ENCODE measurements at places on chromosomes 5 and 9.

- DNase-seq: no peak
These were observed 57.1 kb upstream of the NMUR2 start for GRCh38 chr5:152462021-152462721.

DNA sequence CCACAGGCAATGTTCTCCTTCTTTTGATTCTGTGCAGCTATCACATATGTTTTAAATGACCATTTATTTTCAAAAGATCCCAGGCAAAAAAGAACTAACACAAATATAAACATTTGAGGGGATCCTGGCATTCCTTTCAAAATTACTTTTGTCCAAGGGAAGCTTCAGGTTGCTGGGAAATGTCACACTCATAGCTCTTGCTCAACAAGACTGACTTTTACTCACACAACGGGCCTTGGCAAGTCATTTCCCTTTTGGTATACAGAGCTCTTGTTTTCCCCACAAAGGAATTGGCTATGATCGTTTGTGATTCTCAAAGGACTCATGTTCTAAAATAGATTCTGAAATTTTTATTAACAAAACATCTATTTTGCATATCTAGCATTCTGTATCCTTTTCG, 4.5 kb upstream of the PALM2AKAP2 start:
- no peak for DNase-seq

- DNase-seq: no peak
These were observed 241.0 kb upstream of the IRX1 start for GRCh38 chr5:3354606-3355005.

DNA sequence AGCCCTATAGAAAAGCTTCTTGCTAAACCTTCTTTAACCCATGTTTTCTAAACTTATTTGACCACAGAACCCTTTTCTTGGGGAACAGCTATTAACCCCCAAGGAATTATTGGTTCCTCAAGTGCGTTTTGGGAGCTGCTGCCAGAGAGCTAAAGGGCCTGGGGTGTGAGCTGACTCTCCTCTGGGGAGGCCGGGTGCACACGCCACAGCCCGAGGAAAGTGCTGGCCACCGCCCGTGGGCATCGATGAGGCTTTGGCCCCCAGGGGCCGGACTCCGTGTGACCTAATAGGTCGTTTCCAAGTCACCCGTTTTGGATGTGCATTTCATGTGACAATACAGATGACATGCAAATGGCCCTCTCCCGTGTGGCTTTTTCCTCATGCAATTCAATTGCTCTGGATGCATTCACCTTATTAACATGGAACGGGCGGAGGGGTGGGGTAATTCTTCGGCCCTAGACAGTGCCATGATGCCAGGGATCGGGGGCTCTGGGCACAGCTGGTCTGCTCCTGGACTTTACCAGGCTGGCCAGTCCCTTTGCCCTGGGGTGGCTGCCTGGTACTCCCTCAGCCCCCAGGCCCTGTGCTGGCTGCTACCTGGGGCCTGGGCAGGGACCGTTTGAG, 19.5 kb downstream of the PLPP7 start:
- no peak for DNase-seq

DNA sequence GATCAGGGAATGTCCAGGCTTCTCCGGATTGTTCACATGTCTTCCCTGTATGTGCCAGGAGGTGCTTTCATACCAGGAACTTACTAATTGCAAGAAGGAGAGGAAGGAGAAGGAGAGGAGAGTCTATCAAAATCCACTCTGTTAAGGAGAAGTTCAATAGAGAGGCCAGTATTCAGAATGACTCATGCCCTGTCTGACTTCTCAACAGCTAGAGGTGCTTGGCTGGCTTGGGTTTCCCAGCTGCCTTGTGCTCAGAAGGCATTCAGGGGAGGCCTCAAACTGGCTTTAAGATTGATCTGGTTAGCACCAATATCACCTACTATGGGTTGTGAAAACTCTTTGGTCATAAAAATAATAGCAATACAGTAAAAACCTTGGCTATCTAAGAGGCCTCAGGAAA, 167.9 kb upstream of the GLRA1 start:
- DNase-seq: no peak

GRCh38 chr9:34547960-34548611, 25.3 kb upstream of the ENHO start:
- DNase-seq: peak; percentile 10
